H54 (cell line): ENCODE measurements at places on chromosomes 7 and 10.

- DNase-seq = no peak
These were observed 15.1 kb upstream of the CRYGN start for GRCh38 chr7:151454932-151455530.

- DNase-seq = no peak
These were observed 90.7 kb downstream of the PRKAG2 start for GRCh38 chr7:151786241-151786640.

GRCh38 chr7:44884621-44885393 is 523 bp downstream of the PURB start:
- peak; percentile 42 for DNase-seq

GRCh38 chr10:90993340-90993739 is 72.5 kb upstream of the ANKRD1 start:
- DNase-seq = no peak

- no peak for DNase-seq
These were observed 72.3 kb downstream of the PRPF18 start for GRCh38 chr10:13658871-13659685.

DNA sequence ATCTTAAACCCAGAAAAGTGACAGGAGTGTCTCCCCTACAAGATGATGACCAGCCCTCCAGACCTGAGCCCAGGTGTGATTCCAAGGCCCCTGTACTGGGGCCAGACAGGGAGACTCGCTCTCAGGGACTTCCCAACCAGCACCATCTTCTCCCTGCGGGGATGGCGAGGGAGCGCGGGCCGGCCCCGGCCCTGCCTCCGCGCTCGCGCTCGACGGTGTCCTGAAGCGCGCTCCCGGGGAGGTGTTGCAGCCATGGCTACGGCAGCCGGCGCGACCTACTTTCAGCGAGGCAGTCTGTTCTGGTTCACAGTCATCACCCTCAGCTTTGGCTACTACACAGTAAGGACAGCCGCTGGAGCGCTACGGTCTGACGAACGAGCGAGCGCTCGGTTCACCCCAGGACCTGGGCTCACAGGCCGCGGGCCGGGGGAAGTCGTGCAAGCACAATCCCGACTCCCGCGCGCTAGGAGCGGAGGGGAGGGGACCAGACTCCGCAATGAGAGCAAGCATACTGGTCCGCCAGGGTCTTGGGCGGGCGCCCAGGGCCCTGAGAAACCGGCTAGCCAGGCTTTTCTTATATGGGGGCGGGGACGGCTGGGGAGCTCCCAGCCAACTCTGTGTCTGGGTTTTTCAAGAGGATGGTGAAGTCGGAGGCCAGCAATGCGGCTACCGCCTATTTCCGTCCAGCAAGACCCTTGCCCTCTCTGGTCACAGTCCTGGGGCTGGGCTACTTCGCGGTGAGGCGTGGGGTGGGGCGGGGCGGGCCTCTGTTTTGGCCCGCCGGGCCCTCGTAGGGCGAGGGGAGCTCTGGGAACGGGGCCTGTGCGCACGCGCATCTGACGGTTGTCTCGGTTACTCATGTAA is at the start of gene TMEM254:
TSS of gene TMEM254 (plus strand) at position 218 of the 864 bp plus-strand sequence. CDS start at position 253, 35 bp downstream.
- peak; percentile 92 for DNase-seq

- DNase-seq = no peak
These were observed 63.5 kb downstream of the PAX2 start for GRCh38 chr10:100808876-100809275.

DNA sequence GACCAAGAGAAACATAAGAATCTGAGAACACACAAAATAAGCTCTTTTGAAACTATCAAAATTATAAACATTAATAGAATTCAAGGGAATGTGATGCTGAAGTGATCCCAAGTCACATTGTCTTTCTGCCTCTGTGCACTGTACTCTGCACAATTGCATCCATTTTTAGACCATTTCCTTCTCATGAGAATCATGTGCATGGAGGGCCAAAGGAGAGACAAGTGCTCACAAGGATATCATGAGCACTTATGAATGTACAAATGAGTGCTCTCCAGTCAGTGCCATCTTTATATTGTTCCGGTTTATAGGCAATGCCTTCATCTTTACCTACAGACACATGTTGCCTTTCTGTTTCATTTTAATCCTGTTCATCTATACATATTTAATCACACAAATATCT is 36.9 kb downstream of the MET start:
- DNase-seq = no peak

DNA sequence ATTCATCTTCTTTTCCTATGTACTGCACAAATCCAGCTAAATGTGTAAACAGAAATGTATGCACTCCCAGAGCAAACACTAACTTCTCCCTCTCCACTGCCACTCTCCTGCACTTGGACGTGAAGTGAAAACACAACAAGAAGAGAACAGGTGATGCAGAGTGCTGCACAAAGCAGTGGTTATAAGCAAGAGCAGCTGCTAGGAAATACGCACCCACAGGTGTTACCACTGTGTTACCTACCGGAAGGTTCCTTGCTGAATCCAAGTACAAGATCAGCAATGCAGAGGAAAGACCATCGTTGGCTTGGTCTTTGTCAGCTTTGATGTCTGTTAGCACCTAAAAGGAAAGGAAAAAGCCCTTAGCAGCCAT is 54.6 kb upstream of the NCAPG2 start:
- no peak for DNase-seq

GRCh38 chr7:141313896-141314295 is 237.3 kb upstream of the AGK start:
- DNase-seq = no peak
